Stimulated activated CD8-positive, alpha-beta memory T cell treated with anti-CD3 and anti-CD28 coated beads, Interleukin-4, amount 100 ng/mL, for 1 hour (primary cell): ENCODE measurements at places on chromosomes 2 and 18.

DNA sequence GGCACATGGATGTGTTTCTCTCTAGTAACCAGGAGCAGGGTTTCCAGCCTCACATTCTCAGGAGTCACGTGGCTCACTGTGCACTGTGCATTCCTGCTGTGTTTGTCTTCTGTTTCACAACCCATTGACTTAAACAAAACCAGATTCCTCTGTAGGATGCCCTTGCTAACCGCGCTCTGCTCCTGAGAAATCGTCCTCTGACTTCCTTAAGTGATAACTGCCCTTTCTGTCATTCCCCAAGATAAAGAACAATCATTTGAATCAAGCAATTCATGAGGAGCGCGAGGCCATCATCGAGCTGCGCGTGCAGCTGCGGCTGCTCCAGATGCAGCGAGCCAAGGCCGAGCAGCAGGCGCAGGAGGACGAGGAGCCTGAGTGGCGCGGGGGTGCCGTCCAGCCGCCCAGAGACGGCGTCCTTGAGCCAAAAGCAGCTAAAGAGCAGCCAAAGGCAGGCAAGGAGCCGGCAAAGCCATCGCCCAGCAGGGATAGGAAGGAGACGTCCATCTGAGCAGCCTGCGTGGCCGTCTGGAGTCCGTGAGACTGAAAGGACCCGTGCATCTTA lies 60.2 kb downstream of the RALBP1 start:
- DNase-seq = no peak

GRCh38 chr2:127606625-127607398 lies 39.1 kb upstream of the GPR17 start:
- DNase-seq = no peak

GRCh38 chr18:23826850-23827620 lies 137.8 kb downstream of the LAMA3 start:
- DNase-seq = no peak

GRCh38 chr2:1010415-1010930 lies 59.8 kb downstream of the SNTG2 start:
- no peak for DNase-seq
